ENCODE measurements at places on chromosomes 1 and 21. TPM values are rescaled to one million over a fixed set of nuclear protein-coding genes. Genes with fewer than 3 reads are reported as not detected.

GRCh38 chr1:154485910-154486496 lies 16.0 kb upstream of the TDRD10 start:
- no peak for DNase-seq

GRCh38 chr21:16180614-16181013 lies 450.8 kb downstream of the USP25 start:
- no peak for DNase-seq

DNA sequence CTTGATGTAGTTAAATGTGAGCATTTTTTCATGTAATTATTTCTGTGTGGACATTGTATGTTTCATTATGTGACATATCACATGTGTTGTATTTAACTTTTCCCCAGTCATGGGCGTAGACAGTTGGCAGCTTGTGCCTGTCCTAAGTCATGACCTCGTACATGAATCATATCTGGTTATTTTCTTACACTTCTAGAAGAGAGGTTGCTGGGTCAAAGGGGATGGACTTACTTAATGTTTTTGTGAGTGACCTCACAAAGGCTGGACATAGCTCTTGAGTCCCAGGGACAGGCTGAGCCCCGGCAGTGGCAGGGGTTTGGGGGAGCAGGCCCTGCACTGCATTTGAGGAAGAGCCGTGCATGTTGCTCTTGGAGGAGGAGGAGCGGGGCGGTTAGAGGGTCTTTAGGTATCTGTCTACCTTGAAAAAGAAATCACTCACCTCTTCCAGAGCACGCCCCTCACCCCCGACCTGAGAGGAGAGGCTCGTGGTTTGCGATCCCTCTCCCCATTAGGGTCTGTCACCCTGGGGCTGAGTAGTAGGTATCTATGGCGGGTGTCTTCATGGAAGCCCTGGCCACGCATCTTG lies 16.4 kb downstream of the IFNGR2 start:
- no peak for DNase-seq

DNA sequence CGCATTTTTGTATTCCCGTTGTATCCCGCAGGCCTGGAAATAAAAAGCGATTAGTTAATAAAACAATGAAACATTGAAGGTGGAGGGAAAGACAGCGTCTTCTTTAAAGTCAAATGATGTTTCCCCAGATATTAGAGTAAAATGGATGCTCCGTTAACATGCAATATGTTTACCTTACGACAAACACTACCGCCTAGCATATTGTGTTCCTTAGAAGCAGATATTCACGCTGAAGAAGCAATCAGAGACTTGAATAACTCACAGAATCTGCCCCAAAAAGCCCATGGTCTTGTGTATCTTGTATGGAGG lies 583 bp upstream of the B4GALT3 start:
- DNase-seq: no peak

- DNase-seq: no peak
These were observed at the start of gene TPTE for GRCh38 chr21:10521091-10521598. Gene TPTE (plus strand): TSS chr21:10521583. CDS start chr21:10538724, 17,141 bp downstream.

- DNase-seq: no peak
These were observed 78.4 kb downstream of the CD58 start for GRCh38 chr1:116492358-116492811.

SRM gene
- 61.4 TPM for total RNA-seq

CEP85 gene
- 22.7 TPM for total RNA-seq

Data from mesothelial cell of epicardium (in vitro differentiated cells).